ENCODE measurements at places on chromosomes 6 and 20.

DNA sequence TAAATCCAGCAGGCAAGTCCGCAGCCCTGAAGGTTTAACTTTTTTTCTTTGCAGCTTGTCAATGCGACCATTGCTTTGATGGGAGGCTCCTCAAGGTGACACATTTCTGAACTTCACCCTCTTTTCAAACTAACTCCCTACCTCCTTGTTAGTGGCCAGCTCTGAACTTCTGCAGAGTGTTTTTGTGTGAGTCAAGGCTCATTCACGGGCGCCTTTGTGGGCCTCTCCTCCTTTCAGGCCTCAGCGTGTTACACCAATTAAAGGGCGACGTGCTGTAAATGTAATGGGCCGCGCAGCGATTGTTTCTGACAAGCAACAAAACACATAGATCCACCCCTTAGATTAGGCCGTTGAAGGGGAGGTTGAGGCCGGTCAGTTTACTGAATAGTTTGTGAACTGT lies 45.5 kb upstream of the NR2E1 start:
- no peak for DNase-seq

DNA sequence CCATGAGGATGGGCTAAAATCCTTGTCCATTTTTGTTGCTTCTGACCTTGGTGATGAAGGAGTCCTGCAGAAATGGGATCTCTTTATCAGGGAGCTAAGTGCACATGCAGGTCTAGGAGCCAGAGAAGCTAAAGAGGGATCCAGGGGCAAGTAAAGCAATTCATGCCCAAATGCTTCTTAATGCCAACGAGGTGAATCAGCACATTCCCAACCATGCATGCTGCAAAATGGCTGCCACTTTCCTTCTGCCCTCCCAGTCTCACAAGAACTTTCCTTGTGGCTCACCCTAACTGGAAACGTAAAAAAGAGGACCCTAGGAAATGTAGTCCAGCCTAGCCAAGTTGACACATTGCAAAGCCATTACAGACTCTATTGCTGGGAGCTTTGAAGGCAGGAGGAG lies 298.4 kb downstream of the MAFB start:
- DNase-seq, result no peak

DNA sequence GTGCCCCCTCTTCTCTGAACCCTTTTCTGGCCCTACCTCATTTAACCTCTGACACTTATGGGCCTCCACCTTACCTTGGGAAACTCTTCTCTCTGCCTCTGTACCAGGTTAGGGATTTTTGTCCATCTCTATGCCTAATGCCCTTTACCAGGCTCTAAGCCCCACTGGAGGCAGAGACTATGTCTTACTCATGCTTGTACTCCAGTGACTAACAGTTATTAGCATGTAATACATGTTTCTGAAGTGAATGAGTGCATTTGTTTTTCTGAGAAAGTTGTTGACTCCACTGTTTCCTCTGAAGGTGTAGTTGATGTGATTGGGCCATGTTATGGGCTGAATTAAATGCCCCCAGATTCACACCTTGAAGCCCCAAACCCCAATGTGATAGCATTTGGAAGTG lies 234.3 kb downstream of the PACRG start:
- DNase-seq, result no peak

- no peak for DNase-seq
Observed at GRCh38 chr20:14127514-14128223, 132.4 kb downstream of the MACROD2 start.

GRCh38 chr6:55433446-55434130 lies 106.3 kb downstream of the GFRAL start:
- DNase-seq, result no peak

DNA sequence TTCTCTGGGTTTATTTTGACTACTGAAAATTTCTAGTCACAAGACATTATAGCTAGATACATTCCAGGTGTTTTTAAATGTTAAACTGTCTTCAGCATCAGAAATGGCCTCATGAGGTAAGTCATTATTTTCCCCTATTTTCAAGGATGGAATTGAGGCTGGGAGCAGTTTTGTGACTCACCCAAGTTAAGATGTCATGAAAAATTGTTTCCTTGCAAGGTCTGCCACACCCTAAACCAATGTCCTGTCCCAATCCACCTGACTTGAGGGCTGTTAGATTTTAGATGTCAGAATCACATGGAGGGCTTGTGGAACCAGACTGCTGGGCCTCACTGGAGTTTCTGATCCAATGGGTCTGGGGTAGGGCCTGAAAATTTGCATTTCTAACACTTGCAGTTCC lies 16.9 kb downstream of the SLC22A3 start:
- no peak for DNase-seq

GRCh38 chr6:136739501-136739900 lies 52.8 kb downstream of the MAP3K5 start:
- no peak for DNase-seq

- no peak for DNase-seq
Observed at GRCh38 chr6:168213121-168213524, 106.5 kb downstream of the DACT2 start.

GRCh38 chr6:160004018-160004417 lies 35.1 kb downstream of the IGF2R start:
- no peak for DNase-seq

GRCh38 chr20:24608926-24609667 lies 139.7 kb downstream of the SYNDIG1 start:
- DNase-seq, result no peak

DNA sequence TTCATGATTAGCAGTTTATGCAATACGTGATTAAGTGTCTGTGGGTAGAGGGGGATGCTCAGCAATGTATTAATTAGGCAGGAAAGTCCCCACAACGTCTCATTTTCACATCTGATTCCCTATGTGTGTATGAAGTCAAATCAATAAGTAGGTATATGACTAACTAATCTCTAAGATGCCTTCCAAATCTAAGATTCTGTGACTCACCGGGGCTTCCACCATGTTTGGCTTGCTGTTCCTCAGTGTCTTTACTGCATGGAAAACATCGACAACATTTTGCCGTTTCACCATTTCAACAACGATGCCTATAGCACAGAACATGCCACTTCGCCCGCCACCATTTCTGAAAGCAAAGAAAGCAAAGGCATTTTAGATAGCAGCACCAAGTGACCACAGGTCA lies 72.0 kb upstream of the THEMIS start:
- DNase-seq, result peak; percentile 25

DNA sequence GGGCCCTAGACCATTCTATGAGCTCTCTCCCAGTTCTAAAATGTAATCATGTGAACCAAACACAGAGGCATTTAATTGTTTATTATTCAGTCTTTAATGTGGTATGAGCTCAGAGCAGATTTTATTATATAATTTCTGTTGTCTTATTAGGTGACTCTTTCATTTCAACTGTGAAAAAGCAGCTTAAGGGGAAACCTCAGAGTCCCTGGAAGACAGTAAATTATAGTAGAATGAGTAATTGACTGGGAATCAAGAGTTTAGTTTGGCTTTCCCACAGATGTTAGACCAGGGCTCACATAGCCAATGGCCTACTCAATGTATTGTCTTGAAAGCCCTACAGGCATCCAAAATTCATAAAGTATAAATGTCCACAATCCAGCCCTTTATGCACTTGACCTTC lies 390.4 kb upstream of the SLC35B3 start:
- DNase-seq, result no peak

GRCh38 chr20:41248368-41249024 lies 69.0 kb downstream of the ZHX3 start:
- DNase-seq, result no peak

DNA sequence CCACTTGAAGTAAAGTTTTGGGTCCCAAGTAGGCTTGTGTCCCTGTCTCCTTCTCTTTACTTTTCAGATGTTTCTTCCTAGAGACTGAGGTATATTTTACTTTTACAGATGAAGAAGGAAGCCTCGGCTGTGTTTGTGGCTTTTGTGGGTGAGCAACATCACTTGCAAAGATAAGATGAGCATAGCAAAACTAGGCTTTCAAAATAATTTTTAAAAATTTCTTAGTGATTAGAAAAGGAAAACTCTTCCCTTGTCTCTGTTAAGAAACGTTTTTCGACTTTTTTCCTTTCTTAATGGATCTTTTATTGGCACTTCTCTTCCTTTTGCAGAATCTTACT lies 7.6 kb downstream of the PTPN1 start:
- no peak for DNase-seq

DNA sequence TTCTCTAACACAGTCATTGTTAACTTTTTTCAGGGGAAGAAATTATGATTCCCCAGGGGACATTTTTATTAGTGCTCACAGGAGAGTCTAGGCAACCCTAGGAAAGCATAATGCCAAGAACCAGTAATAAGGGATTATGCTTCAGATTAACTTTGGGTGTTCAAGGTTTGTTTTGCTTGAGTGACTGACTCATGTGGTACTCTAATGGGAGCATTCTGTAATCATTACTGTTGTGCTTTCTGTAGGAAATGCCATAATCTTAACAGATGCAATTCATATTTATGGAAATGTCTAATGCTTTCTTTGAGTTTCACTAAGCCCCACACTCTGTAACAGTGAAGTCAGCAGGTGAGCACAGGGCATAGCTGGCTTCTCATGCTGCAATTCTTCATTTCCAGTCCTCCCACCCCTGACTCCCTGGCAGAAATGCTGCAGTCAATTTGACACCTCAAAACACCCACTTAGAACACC lies 263.4 kb upstream of the MAN1A1 start:
- no peak for DNase-seq

- DNase-seq, result no peak
Observed at GRCh38 chr6:111791415-111791814, 81.8 kb downstream of the FYN start.

- DNase-seq, result peak; percentile 47
Observed at GRCh38 chr20:667351-668034, 8.1 kb downstream of the SCRT2 start.

DNA sequence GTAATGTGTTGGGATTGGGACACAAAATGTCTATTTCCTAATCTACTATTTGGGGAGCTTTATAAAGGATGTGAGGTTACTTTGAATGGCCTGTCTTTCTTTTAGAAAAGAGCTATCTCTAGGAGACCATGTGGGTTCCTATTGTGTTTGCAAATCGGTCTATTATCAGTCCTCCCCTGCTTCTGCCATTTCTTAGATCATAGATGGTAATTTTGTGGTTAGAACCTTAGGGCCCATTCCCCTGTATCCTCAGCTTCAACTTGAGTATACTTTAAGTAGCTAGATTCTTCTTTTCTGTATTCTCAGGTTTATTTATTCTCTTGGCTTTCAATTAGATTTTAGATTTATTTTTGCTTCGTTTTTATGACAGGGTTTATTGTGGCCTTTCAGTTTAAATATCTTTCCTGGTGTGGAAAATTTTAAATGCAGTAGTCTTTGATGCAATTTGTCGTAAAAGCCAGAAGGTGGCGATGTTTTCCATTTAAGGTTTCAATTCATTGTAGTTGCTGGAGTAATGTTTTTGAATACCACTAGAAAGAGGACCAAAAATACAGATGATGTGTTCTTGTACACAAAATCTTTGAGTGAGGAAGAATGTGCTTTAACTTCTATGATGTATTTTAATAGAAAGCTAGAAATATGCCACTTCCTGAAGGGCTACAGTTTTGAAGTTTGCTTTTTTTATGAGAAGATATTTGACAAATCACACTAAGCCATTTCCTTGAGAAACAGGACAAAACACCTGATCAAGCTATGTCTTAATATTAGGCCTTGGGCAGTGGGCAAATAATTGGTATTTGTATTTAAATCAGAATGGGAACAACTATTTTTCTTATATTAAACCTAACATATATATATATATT lies 20.3 kb downstream of the TBPL1 start:
- no peak for DNase-seq

- no peak for DNase-seq
Observed at GRCh38 chr6:151089978-151090377, 149.8 kb upstream of the AKAP12 start.

DNA sequence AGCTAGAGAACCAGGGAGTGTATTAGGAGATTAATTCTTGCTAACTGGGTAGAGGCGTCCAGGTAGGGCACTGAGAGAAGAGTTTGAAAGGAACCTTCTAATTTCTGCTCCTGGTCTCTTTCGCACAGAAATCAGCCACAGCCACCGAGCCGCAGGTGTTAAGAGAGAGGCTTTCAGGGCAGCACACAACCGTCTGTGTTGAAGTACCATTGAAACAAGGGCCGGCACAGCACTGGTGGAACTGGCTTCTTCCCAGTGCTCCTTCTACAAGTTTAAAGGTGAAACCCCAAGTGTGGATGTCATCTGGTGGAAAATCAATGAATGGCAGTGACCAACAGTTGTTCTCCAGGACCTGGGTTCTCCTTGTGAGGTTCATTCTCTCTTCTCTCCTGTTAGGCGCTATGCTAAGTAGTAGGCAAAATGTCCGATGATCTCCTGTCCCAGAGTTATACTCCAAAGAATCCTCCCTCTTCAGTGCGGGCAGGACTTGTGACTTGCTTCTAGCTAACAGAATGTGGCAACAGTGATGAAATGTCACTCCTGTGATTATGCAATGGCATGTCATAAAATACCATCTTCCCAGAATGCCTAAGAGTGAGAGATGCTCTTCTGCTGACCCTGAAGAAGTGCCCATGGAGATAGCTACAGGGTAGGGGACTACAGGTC lies 15.0 kb upstream of the RIN2 start:
- DNase-seq, result no peak

- DNase-seq, result no peak
Observed at GRCh38 chr6:149923327-149923986, 536 bp upstream of the RAET1G start.

DNA sequence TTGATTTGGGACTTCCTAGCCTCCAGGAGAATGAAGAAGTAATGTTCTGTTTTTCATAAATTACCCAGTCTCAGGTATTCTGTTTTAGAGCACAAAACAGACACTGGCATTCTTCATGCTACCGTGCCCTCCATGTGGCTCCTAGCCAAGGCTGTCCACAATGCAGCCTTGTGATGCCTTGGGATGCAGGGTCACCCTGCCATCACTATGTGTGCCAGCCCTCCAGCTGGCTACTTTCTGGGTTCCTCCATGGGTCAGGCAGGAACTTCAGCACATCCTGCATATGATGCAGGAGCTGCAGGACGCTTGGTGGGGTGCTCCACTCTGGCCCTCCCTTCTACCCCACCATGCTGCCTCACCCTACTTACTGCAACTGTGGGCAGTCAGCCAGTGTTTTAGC lies 38.0 kb upstream of the FAM50B start:
- no peak for DNase-seq

Data from activated T-cell treated with anti-CD3 and anti-CD28 coated beads for 4 hours (primary cell).